ENCODE measurements at places on chromosomes 11 and 22.

GRCh38 chr11:110331626-110332025 is 35.2 kb upstream of the RDX start:
- DNase-seq: no peak

- DNase-seq: peak; percentile 14
These were observed 12.5 kb downstream of the APLNR start for GRCh38 chr11:57224537-57224936.

DNA sequence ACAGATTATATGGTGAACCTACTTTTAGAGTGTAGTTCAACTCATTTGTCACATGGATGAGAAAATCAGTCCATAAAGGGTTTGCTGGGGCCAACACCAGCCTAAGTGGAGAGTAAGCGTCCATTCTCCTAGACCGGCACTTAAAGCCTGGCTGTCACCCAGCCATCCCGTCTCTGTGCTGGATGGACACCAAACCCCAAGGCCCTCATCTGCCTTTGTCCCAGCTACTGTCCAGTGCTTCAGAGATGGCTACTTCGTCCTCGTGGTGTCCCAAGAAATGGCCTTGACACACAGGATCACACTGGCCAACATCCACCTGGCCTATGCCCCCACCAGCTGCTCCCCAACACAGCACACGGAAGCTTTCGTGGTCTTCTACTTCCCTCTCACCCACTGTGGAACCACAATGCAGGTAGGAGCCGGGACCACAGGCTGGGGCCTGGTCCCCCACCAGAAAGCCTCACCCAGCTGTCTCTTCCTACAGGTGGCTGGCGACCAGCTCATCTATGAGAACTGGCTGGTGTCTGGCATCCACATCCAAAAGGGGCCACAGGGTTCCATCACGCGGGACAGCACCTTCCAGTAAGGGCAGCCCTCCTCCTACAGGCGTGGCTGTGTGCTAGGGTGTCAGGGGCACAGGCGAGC is 3.5 kb downstream of the ZP1 start:
- no peak for DNase-seq

- DNase-seq: peak; percentile 50
These were observed 14.1 kb downstream of the MIAT start for GRCh38 chr22:26671317-26672059.

GRCh38 chr11:68212421-68213134 is 518 bp downstream of the KMT5B start:
- DNase-seq: peak; percentile 73

DNA sequence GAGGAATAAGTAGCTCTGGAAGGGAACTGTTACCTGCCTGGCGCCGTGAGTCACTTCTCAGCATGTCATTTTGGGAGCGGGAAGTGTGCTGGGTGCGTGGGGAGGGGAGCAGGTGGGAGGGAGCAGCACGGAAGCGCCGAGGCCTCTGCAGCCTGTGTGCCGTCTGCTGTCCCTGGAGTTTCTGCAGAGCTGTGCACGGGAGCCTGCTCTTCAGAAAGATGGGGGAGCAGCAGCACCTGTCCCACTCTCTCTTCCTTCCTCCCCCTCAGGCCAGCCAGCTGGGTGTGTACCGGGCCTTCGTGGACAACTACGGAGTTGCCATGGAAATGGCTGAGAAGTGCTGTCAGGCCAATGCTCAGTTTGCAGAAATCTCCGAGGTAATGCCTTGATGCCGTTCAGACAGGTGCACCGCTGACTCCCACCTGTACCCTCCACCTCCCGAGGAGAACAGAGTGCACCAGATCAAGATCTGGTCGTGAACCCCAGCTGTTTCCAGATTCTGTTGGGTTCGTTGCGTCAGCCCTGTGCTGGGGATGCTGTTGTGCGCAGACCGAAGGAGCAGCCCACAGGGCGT is 87.9 kb downstream of the BCR start:
- DNase-seq: no peak

- DNase-seq: no peak
These were observed 16.5 kb downstream of the DDX17 start for GRCh38 chr22:38489561-38490145.

DNA sequence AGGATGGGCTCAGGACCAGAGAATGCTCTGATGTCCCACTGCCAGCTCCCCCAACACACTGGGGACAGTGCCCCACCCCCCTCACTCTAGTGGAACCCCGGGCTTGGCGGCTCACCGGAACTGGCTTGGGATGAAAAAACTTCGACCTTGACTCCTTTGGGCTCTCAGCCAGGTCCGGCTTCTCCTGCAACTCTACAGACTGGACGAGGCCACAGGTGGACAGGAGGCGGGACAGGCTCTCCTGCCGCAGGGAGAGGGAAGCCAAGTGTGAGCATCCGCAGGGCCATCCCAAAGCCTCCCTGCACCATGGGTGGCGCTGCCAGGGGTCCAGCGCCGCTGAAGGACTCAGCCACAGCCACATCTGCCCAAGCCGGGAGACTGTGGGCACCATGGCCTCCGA is 3.7 kb downstream of the RRP7A start:
- no peak for DNase-seq

DNA sequence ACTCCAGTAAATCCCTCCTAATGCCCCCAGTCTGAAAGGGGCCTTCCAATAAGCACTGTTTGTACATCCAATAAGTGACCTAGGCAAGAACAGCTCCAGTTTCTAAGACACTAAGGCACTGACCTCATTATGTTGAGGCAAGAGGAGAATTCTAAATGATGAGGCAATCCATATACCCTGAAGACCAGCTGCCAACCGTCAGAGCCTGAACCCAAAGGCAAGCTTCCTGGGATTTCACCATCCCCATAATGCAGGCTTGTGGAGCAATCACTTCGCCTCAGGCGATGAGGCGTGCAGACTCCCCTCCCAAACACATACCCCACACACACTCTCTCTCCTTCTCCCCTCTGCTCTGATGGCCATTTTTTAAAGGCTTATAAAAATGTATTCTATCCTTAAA is 49.5 kb downstream of the LGR4 start:
- no peak for DNase-seq

GRCh38 chr11:117941976-117942654 is 12.9 kb upstream of the TMPRSS13 start:
- DNase-seq: no peak

- no peak for DNase-seq
These were observed 5.8 kb upstream of the MYRF start for GRCh38 chr11:61746442-61747191.

DNA sequence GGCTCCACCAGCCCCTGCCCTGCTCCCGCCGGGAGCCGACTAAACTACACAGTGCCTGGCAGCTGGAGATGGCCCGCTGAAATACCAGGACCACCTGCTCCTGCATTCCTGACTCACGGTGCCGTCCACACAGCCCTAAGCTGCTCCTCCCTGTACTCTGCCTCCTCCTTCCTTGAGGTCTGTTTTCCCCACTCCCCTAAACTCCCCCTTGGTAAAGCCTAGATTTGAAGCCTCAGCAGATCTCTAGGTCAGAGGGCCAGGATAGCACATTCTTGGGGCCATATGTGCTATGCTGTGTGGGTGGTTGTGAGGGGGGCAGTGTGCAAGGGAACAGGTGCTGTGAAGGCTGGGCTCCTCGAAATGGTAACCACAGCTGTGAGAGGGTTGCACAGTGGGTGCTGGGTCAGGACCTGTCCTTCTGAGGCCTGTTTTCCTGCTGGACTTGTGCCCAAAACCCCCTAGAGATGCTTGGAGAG is 9.7 kb downstream of the LRFN4 start:
- no peak for DNase-seq

- DNase-seq: no peak
These were observed 236.8 kb downstream of the DCDC1 start for GRCh38 chr11:31132531-31133421.

GRCh38 chr11:17696741-17697140 is 22.6 kb upstream of the MYOD1 start:
- no peak for DNase-seq
